Stimulated activated CD4-positive, alpha-beta T cell treated with anti-CD3 and anti-CD28 coated beads, Interleukin-12 subunit alpha, Interleukin-12 subunit beta, amount 100 ng/mL, for 24 hours (primary cell): ENCODE measurements at places on chromosomes 1 and 21.

GRCh38 chr1:171817511-171818265, 23.6 kb upstream of the DNM3 start:
- DNase-seq = no peak

GRCh38 chr1:226126824-226127569, 59.5 kb downstream of the ACBD3 start:
- DNase-seq = no peak

DNA sequence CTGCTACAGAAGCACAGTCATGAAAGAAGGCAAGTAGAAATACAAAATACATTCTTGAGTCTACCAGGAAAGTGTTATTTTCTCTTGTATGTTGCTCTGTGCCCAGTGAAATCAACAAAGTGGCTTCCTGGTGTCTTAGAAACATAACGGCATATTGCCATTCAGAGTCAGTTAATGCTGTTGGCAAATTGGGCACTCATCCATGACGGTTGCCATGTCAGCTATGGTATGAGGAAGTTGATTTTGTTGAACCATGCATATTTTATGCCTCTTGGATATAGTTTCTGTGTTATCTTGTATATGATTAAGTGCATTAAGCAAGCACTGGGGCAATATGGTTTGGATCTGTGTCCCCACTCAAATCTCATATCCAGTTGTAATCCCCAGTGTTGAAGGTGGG, 153.1 kb upstream of the CXADR start:
- no peak for DNase-seq

GRCh38 chr1:61388566-61388965, 306.2 kb downstream of the NFIA start:
- no peak for DNase-seq

GRCh38 chr1:17161137-17161740, 42.0 kb upstream of the PADI2 start:
- no peak for DNase-seq

DNA sequence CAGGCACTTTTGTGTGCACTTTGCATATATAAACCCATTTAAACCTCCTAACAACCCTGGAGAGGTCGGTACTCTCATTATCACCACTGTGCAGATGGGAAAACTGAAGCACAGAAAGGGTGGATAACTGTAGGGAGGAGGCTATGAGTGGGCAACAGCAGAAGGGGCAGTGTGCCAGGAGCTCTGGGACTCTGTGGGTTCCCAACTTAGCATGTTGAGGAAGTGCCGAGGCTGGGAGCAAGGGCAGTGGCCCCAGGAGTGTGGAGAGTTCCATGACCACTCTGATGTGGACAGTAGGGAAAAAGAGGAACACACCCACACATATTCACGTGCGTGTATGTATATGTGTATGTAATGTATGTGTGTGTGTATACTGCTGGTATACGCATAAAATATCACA, 25.7 kb upstream of the KCNC4 start:
- no peak for DNase-seq

GRCh38 chr1:198848649-198849048, 209.8 kb downstream of the PTPRC start:
- DNase-seq = no peak

GRCh38 chr1:211511947-211512346, 20.0 kb upstream of the RD3 start:
- DNase-seq = no peak

DNA sequence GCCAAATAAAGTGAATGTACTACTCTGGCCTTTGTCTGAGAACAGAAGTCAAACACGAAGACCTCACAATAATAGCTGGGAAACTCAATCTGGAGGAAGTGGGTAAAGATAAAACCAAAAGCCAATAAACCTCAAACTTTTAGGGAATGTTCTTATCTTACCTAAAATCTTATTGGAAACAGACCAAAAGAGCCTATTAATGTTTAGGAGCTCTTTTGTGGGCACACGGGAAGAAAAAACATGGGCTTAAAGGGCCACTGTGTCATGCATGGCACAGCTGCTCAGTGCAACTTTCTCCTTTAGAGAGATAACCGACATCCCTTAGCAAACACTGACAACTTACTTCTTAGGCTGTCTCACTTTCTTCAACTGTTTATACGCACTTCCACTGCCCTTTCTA, 16.1 kb downstream of the EIF2B3 start:
- no peak for DNase-seq

- DNase-seq = no peak
Measured at GRCh38 chr1:70277875-70278274, 56.7 kb downstream of the SRSF11 start.

DNA sequence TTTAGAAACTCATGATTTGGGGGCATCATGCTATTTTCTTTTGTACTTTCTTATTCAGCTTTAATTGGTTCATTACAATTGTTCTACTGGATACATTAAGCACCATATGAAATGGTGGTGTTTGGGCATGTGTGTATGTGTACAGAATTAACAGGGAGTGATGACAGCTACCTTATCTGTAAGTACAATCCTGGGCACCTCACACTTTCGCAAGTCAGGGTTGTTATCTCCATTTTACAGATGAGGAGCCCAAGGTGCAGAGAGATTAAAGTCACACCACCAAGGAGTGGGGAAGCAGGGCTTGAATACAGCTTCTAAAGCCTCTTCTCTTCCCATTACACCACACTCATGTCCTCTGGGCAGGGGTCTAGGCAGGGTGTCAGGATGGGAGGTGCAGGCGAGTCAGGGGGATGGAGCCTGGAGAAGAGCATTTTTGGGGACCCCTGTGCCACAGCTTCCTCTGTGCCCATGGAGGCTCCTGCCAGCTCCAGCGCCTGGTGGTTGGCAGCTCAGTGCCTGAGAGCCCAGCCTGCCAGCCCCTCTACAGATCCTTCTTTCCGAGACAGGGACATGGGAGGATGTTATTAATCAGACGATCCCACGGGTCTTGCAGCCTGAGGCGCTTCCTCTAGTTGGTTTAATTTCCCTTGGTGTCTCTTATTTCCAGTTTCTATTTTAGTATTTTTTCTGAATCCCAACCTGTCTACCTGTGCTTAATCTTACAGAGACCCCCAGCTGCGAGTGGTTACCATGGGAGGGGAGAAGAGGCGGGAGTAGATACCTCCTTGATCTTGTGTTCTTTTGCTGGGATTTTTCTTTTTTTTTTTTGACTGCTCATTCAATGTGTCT, 126.2 kb upstream of the CD34 start:
- no peak for DNase-seq

DNA sequence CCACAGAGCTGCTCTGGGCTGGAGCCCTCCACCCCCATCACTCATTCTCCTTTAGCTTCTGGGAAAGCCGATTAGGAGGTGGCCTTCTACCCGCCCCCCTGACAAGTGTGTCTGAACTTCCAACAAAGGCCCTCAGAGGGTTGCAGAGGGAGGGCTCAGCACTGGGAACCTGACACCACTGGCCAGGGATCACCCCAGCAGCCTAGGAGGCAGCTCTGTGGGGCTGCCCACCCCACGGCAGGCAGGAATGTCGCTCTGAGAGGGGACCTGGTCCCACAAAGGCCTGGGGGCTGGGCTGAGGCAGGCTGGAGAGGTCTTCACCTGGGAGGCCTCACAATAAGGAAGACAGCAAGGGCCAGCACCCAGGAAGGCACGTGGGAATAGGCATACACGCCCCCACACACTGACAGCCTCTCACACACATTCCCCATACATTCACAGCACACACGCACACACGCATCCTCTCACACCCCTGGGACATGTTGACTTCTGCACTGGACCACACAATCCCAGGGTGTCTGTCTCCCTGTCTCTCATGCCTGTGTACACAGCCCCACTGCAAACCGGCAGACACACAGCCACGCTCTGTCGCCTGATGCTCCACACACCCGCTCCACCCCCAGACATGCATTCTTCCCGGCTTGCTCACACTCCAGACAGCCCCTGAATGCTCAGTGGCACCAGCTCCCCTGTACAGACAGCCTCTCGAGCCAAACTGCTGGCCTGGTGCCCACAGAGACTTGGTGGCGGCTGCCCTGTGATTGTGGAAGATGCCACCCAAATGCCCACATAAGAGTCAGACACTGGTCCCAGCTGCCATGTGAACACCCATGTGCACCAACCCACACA, 30.7 kb downstream of the DMBX1 start:
- no peak for DNase-seq

- DNase-seq = no peak
Measured at GRCh38 chr1:210830034-210831028, 303.6 kb downstream of the KCNH1 start.

- DNase-seq = no peak
Measured at GRCh38 chr1:58548371-58548770, 1.8 kb upstream of the OMA1 start.

- DNase-seq = peak; percentile 17
Measured at GRCh38 chr1:27992276-27992675, 32.5 kb downstream of the XKR8 start.

DNA sequence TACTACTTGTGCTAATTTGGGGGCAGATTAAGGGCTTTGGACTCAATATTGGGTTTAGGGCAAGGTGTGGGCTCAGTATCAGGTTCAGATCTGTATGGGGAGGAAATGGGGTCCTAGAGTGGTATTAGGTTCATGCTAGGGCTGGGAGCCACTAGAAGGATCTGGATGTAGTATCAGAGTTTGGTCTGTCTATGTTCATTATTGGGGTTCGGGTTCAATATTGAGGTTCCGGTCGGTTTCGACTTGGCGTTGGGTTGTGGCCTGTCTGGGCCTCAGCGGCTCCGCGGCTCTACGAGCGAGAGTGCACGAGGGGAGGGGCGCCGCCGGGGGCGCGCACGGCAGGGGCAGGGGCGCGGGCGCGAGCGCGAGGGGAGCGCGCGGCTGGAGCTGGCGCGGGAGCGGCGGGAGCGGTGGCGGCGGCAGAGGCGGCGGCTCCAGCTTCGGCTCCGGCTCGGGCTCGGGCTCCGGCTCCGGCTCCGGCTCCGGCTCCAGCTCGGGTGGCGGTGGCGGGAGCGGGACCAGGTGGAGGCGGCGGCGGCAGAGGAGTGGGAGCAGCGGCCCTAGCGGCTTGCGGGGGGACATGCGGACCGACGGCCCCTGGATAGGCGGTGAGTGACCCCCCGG, at the start of gene PTPRF:
PTPRF (plus strand) TSS at position 401 of the 624 bp plus-strand sequence. CDS start 14,193 bp downstream, outside the sequence.
- peak; percentile 21 for DNase-seq

GRCh38 chr1:78091215-78091813, 45.5 kb downstream of the GIPC2 start:
- DNase-seq = no peak

- DNase-seq = peak; percentile 59
Measured at GRCh38 chr1:20732588-20733359, at the start of gene SH2D5. SH2D5 (minus strand) TSS chr1:20732703; CDS start chr1:20728044, 4,659 bp downstream.

- DNase-seq = peak; percentile 29
Measured at GRCh38 chr1:61741711-61742619, at the start of gene PATJ. PATJ (plus strand) TSS chr1:61742480; CDS start chr1:61762893, 20,413 bp downstream.

GRCh38 chr1:50603274-50604271, 180.3 kb upstream of the DMRTA2 start:
- DNase-seq = no peak
